ENCODE measurements at places on chromosomes 4 and X.
A peak's percentile ranks its signal among the peaks of the same experiment; 100 is the strongest.

DNA sequence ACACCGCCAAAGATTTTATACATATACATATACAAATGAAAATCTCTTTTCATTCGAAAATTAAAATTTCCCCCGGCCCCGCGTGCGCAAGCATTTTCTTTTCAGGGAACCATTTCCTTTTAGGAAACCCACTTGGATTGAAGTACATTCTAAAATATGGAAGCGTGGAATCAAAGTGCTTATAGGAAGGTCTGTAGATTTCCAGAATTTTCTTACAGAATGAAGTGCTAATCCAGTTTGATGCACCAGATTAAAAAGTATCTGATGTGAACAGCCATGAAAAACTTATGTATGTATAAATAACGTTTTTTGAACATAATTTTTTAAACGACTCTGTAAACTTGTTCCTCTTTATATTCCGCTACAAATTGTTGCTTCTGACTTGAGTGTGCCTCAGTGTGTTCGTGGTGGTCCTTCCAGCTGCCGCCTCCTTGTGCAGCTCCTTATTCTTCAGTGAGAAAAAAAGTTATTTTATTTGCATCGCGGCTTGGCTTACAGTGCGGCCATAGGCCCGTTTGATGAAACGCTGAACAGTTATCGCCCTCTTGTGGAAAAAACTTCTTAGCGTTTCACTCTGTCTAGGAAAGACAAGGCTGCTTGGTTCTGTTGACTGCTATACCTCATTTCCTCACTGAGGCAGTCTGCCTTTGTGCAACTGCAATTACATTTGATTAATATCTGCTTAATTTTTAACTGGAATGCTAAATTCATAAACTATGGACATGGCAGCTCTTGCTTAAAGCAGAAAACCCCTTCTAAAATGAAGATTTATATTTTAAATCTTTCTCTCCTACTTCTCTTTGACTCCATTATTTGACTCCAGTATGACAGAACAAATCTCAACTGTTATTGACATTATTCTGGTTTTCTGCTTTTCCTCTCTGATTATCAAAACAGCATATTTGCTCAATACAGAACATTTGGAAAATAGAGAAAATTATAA, 4.7 kb upstream of the NKX6-1 start:
- peak; percentile 60 for DNase-seq

- DNase-seq, result peak; percentile 12
Observed at GRCh38 chrX:103330681-103331288, 746 bp downstream of the TCEAL7 start.

GRCh38 chr4:102308032-102308799, 37.1 kb downstream of the SLC39A8 start:
- DNase-seq, result no peak

DNA sequence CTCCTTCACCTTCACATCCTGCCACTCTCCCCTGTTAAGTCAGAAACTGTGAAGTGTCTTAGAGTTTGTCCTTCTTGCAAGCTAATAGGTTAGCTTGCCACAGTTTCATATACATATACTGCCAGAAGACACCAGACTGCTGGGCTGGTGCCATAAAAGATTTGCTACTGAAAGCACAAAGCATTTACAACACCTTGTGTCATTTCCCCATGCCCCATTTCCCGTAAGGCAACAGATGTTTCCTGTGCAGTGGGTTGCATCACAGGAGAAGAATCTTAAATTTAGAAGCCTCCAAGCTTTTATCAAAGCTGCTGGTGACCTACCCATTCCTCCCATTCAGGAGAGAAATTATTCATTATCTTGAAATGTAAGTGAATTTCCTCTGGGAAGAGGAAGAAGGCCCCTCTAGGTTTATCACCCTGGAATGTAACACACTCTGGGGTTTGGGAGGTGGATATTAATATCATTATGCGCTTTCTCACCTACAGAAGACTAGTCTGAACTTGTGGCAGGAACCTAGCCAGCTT, 34.5 kb upstream of the RAB33B start:
- DNase-seq, result peak; percentile 16

- no peak for DNase-seq
Observed at GRCh38 chr4:130336585-130337217, 1240.7 kb downstream of the C4orf33 start.

GRCh38 chrX:115266300-115266699, 23.2 kb upstream of the LUZP4 start:
- no peak for DNase-seq

- no peak for DNase-seq
Observed at GRCh38 chr4:23931489-23931830, 41.6 kb upstream of the PPARGC1A start.

DNA sequence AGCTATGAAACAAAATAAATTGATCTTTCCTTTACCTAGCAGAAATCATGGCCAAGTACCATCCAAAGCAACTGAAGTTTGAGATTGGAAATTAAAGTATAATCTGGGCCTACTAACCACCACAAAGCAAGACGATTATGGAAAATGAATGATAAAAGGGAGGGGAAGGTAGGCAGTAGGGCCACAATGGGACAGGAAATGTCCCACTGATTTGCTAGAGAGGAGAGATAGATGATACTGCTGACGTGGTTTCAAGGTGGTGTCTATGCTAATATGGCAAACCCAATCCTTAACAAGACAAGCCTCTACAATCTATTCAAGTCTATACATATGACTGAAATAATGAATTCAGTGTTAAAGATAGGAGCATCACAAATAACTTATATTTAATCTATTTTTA, 6.1 kb downstream of the TMPRSS11F start:
- no peak for DNase-seq

- DNase-seq, result no peak
Observed at GRCh38 chr4:100302061-100303026, 112.1 kb upstream of the DDIT4L start.

- DNase-seq, result no peak
Observed at GRCh38 chrX:96909291-96909690, 25.6 kb downstream of the RPA4 start.

- DNase-seq, result no peak
Observed at GRCh38 chrX:155679715-155680114, 67.0 kb upstream of the TMLHE start.

DNA sequence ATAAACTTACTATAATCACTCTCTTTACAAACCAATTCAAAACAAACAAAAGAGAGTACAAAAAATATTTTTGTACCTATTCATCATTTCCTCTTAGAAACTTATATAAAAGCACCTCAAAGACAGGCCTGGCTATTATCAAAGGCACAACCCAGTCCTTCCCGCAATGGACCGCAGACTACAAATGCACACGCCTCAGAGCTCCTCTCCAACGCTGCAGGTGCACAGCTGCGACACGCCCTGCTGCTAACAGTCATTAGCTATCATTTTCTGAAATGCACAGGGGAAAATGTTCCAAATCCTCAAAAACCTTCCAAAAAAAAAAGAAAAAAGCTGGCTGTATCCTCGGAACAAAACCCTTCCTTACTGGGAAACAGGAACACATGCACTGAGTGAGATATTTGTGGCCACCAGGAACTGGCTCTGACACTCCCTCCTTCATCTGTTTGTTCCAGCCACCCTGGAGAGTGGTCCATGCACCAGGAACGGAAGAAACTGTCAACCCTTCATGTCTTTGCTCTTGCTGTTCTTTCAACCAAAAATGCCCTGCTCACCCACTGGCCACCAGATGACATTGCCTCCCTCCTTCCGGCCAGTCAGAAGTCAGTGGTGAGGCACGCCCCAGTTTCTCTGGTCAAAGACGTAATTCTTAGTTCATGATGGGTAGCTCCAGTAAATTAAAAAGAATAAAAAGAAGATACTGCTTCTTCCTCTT, 16.7 kb downstream of the IRF2 start:
- no peak for DNase-seq

GRCh38 chr4:76894537-76895255, 3.2 kb downstream of the SOWAHB start:
- no peak for DNase-seq

- no peak for DNase-seq
Observed at GRCh38 chr4:3269991-3270611, 21.1 kb downstream of the MSANTD1 start.

DNA sequence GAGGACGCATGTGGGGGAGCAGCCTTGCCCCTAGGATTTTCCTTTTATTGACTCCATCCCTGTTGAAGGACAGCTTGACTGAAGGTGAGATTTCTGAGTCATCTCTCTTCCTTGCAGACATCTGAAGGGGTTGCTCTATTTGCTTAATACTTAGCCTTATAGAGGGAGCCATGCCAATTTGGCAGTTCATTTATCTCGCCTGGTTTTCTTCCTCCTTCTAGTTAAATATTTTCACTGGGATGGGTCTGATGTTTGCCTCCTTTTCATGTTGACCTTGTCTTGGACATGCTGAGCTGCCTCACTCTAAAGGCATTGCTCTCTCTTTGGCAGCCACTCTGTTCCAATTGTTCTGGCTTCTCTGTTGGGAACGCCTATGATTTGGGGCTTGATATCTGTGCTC, 151.0 kb upstream of the PSAPL1 start:
- no peak for DNase-seq

DNA sequence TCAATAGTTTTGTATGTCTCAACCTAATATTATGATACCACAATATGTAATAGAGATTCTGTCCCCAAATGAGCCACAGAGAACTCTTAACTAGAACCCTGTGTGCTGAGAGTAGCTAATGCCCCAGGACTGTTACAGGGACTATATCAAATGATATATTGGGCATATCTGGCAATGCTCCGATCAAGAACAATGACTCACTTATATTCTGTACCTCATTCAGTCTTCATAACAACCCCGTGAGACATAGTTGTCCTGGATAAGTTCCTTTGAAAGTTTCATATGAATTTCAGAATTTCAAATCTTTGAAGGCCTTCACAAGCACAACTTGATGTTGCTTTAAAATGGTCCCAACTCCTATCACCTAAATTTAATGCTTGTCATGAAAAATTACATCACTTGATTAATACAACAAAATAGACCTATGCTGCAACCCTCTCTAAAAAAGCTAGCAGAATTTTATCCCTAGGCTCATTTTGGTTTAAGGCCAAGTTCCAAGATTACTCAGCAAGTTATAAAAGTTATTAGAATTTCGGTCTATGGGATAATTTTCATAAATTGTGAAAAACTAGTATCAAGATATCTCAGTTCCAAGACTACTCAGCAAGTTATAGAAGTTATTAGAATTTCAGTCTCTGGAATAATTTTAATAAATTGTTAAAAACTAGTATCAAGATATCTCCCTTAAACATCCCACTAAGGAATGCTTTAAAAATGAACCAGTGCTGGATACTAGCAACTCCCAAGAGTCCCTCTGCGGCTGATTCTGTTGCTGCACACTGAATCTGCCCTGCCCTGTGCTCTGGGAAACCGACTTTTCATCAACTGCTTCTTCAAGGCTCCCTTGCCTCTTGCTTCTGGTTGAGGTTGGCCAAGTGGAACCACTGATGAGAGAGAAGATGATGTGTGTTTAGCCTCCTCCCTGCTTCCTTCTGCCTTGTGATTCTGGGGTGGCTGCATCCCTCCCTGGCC, 6.0 kb upstream of the ANXA3 start:
- DNase-seq, result no peak

Measured in large intestine (tissue), 12 donors.